Activated B cell treated with CpG ODN at 0.5 μM for 24 hours (primary cell): ENCODE measurements at places on chromosomes 13 and 19. TPM values are rescaled to one million over a fixed set of nuclear protein-coding genes. Genes with fewer than 3 reads are reported as not detected.

- H3K4me3 ChIP-seq = no peak overlapping the region
- peaks cover 6% of the 10 kb centered on the region for H3K4me1 ChIP-seq
- no peak overlapping the region for H3K27ac ChIP-seq
These were observed 5.9 kb downstream of the SELENOV start for GRCh38 chr19:39520541-39521484.

Gene DNAAF3
- not detected in 2 replicates for total RNA-seq

- H3K4me3 ChIP-seq = no peak overlapping the region
- H3K36me3 ChIP-seq = no peaks in the 10 kb centered on the region
- H3K4me1 ChIP-seq = no peaks in the 10 kb centered on the region
- H3K27ac ChIP-seq = no peak overlapping the region
- no peak for DNase-seq
- no peaks in the 10 kb centered on the region for H3K27me3 ChIP-seq
These were observed 857.8 kb downstream of the DIAPH3 start for GRCh38 chr13:59305896-59306295.

GRCh38 chr19:15010501-15011300, 31.0 kb upstream of the SLC1A6 start:
- H3K4me3 ChIP-seq = no peak overlapping the region
- no peaks in the 10 kb centered on the region for H3K4me1 ChIP-seq
- no peaks in the 10 kb centered on the region for H3K36me3 ChIP-seq
- no peak overlapping the region for H3K27ac ChIP-seq
- peaks cover 40% of the 10 kb centered on the region for H3K27me3 ChIP-seq
- no peak for DNase-seq
